ENCODE measurements at places on chromosomes 4 and X.

- DNase-seq = peak; percentile 80
Measured at GRCh38 chrX:154051201-154051810, 31.6 kb upstream of the IRAK1 start.

GRCh38 chr4:165991325-165992180 is 118.5 kb downstream of the TLL1 start:
- DNase-seq = no peak

GRCh38 chr4:150591406-150591805 is 9.5 kb downstream of the MAB21L2 start:
- DNase-seq = no peak

GRCh38 chrX:103556963-103557612 is 28.2 kb upstream of the TCEAL4 start:
- DNase-seq = no peak

DNA sequence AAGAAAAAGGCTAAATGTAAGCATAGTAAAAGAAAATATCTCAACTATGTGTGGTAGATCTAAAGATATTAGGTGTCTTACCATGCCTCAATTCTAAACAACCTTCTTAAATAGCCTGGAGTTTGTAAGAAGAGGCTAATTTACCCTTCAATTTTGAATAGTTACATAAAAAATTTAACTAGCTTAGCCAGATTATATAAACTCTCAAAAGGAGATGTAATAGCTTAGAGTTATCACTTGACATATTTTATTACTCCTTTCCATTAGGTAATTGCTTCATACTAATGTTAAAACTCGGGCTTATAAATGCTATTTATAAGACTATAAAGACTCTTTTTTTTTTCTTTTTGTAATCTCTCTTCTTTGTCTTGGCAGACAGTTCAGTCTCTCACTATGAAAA is 297.5 kb upstream of the PABPC4L start:
- no peak for DNase-seq

DNA sequence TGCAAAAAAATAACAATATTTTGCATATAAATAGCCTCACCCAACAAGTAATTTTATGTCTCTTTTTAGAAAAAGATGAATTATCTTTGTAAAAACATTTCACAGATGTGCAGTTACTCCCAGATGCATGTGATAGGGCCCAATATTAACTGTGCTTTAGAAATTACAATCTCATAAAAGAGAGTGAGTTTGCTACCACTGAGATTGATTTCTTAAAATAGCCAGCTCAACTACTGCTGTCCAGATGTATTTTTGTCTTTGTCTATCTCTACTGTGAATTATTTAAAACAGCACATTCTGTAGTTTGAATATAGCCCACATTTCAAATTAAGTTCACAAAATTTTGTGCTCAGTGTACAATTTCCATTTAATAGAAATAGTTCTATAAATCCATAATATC is 177.0 kb upstream of the TTC29 start:
- DNase-seq = no peak

- DNase-seq = no peak
Measured at GRCh38 chrX:16185725-16186136, 18.4 kb downstream of the MAGEB17 start.

GRCh38 chr4:137125011-137125410 is 407.3 kb downstream of the PCDH18 start:
- DNase-seq = no peak

- DNase-seq = no peak
Measured at GRCh38 chrX:10582215-10582733, 38.1 kb downstream of the MID1 start.

- no peak for DNase-seq
Measured at GRCh38 chr4:21451032-21451431, 497.5 kb downstream of the KCNIP4 start.

GRCh38 chrX:15468036-15468435 is 25.1 kb downstream of the PIR start:
- no peak for DNase-seq

DNA sequence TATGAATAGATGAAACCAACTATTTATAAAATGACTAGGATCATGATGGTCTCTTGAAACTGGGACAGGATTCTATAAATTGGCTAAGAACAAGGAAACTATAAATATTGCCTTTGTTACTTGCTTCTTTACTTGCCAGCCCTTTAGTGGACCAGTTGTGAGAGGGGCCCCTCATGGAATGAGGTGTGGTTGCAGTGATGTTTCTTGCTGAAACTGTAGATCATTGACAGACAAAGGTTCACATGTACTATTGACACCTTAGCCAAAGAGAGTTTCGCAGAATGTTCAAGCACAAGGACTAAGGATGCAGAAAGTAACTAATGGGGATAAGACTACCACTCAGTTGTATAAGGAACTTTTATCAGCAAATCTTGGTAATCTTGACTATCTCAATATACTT is 135.0 kb upstream of the SMIM10 start:
- DNase-seq = no peak
